ENCODE measurements at places on chromosomes 2 and 18.

DNA sequence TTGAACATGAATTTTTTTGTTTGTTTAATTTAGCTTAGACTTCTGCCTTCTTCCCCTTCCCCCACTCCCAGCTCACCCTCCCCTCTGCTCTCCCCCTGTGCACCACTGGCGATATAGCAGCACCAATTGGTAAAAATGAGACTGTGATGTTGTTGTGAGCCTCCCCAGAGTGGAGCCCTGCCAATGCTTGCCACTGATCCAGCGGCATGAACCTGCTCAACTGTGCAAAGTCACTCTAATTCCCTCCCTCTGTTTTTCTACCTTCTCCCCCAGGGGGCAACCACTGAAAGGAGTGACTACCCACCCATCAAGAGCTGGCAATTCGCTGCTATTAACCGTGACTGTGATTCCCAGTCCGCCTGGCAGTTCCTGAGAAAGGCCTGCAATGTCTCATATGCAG, 30.2 kb downstream of the KLHL14 start:
- H3K27me3 ChIP-seq: no peaks in the 10 kb centered on the region
- no peak for DNase-seq
- H3K27ac ChIP-seq: no peak overlapping the region
- no peak overlapping the region for H3K4me3 ChIP-seq

- no peaks in the 10 kb centered on the region for H3K27me3 ChIP-seq
- no peak overlapping the region for H3K27ac ChIP-seq
- no peak overlapping the region for H3K4me3 ChIP-seq
- DNase-seq: no peak
- H3K4me1 ChIP-seq: no peaks in the 10 kb centered on the region
These were observed 38.2 kb upstream of the LYPD6B start for GRCh38 chr2:149000158-149000938.

- H3K27ac ChIP-seq: peak overlapping the region; percentile 71
- H3K4me1 ChIP-seq: peaks cover 8% of the 10 kb centered on the region
- H3K4me3 ChIP-seq: peak overlapping the region; percentile 50
These were observed 680 bp downstream of the DTNB start for GRCh38 chr2:25672494-25673299.

GRCh38 chr2:100780203-100781008, 39.5 kb upstream of the NPAS2 start:
- no peaks in the 10 kb centered on the region for H3K4me1 ChIP-seq
- no peak overlapping the region for H3K4me3 ChIP-seq
- no peak for DNase-seq
- no peaks in the 10 kb centered on the region for H3K36me3 ChIP-seq
- peaks cover 2% of the 10 kb centered on the region for H3K27me3 ChIP-seq

- no peak for DNase-seq
- H3K4me1 ChIP-seq: peaks cover 10% of the 10 kb centered on the region
- no peak overlapping the region for H3K4me3 ChIP-seq
- no peak overlapping the region for H3K27ac ChIP-seq
- no peaks in the 10 kb centered on the region for H3K27me3 ChIP-seq
- peaks cover 10% of the 10 kb centered on the region for H3K36me3 ChIP-seq
These were observed 4.6 kb downstream of the GTF3C2 start for GRCh38 chr2:27351802-27352598.

DNA sequence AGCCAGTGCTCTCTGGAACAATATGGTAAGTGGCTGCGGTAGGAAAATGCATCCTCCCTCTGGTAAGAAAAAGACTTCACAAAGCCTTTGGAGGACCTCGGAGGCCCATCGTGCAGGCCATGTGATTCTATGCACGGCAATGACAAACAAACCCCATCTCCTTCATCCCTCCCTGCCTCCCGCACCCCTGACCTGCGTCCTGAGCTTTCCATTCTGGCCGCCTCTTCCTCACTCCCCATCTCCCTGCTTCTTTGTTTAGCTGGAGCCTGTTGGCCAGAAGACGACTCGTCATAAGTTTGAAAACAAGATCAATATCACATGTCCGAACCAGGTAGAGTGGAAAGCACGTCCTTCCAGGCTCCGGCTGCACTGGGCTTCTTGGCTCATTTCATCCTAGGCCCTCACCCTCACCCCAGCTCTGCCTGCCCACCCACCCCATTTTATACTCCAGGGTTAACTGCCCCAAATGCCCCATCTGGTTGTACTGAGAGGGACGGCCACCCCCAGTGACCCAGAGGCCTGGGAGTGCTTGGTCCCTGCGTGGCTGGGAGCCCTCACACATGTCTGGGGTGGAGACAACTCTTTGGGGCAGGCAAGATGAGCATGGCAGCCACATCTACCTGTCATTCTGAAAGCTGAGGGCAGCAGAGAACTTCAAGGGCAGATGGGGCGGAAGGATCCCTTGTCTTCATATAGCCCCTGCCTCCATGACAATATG, 94.0 kb downstream of the PLB1 start:
- no peak overlapping the region for H3K27ac ChIP-seq
- peaks cover 3% of the 10 kb centered on the region for H3K4me1 ChIP-seq
- H3K27me3 ChIP-seq: no peaks in the 10 kb centered on the region
- no peak for DNase-seq
- H3K36me3 ChIP-seq: no peaks in the 10 kb centered on the region

DNA sequence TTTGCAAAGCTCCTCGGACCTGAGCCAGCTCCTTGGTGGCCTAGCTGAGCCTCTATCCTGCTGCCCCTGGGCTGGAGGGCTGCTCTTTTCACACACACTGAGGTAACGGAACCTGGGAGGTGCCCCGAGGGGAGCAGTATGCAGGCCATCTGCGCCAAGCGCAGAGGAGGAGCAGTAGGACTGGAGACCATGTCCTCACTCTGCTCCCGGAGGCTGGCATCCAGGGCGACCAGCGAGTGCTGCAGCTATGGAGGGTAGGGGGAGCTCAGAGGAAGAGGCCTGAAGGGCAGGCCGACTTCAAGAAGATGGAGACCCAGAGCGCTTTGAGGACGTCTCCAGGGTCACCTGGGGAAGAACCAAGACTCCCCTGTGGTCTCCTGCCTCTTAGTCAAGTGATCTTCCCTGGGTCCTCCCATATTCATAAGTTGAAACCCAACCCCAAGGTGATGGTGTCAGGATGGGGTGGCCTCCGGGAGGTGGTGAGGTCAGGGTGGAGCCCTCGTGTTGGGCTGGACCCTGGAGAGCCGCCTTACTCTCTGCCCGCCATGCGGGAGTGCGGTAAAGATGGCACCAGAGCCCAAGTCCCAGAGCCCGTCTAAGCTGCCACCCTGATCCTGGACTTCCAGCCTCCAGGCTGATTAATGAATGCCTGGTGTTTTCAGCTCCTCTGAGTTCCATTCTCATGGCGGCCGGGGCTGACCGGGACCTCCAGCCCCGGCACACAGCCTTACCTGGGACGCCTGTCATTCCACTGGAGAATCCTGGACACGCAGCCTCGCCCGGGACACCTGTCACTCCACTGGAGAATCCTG, 160.7 kb downstream of the NDUFA10 start:
- no peaks in the 10 kb centered on the region for H3K27me3 ChIP-seq
- H3K36me3 ChIP-seq: no peaks in the 10 kb centered on the region
- no peak overlapping the region for H3K27ac ChIP-seq
- no peak for DNase-seq
- H3K4me1 ChIP-seq: no peaks in the 10 kb centered on the region

DNA sequence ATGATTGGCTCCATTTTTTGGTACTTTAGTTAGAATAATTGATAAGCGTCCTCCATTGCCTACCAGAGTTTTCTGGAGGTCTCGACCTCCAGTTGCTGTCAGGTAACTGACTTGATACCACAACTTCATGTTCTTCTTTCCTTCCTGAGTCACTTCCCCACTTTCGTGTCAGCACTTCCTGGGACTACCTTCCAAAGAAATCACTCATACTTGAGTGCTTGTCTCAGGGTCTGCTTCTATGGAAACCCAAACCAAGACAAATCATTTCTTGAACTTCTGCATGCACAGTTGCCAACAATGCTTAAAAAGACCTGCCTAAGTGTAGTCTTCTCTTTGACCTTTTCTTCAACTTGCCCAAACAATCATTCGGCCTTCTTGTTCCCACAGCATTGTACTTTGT, 210.3 kb upstream of the ETAA1 start:
- no peaks in the 10 kb centered on the region for H3K4me1 ChIP-seq
- no peaks in the 10 kb centered on the region for H3K36me3 ChIP-seq

GRCh38 chr2:68650645-68651044, 7.3 kb downstream of the PROKR1 start:
- H3K36me3 ChIP-seq: no peaks in the 10 kb centered on the region
- peaks cover 28% of the 10 kb centered on the region for H3K27me3 ChIP-seq
- DNase-seq: no peak
- H3K4me3 ChIP-seq: no peak overlapping the region

- H3K27me3 ChIP-seq: no peaks in the 10 kb centered on the region
- no peak overlapping the region for H3K27ac ChIP-seq
- no peaks in the 10 kb centered on the region for H3K4me1 ChIP-seq
- DNase-seq: no peak
- no peak overlapping the region for H3K4me3 ChIP-seq
These were observed 238.2 kb upstream of the RBBP8 start for GRCh38 chr18:22694954-22695353.

DNA sequence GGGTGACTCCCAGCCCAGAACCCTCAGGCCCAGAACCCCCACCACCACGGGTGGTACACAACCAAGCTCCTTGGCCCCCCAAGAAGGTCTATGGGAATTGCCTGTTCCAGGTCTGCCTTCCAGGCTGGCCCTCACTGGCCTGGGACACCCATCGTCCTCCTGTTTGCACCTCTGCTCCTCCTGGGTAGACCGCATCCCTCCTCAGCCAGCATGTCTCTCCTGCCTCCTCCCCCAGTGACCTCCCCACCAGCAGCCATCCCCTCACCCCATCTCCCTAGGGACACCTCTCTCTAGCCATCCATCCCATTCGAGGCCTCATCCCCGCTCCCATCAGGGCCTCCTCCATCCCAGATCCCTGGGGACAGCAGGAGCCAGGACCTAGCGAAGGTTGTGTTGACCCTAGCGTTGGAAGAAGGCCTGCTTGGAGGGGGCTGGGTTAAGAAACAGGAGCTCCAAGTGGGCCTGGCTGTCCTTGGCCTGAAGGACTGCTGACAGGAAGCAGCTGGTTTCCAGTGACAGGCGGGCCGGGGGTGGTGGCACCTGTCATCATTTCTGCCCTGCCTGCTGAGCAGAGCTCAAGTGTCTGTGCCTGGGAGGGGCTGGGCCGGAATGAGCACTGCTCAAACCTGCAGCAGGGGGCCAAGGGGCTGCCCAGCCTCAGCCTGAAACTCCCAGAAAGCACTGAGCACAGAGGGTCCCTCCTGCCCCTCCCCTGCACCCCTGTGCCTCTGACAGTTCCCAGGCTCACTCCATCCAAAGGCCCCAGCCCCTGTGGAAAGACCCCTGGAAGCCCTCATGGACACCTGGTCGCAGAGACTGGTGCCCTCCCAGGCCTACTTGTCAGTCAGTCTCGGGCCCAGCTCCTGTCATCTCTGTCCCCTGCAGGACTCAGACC, 96.0 kb upstream of the OTOS start:
- H3K4me1 ChIP-seq: peaks cover 4% of the 10 kb centered on the region
- DNase-seq: no peak
- no peaks in the 10 kb centered on the region for H3K36me3 ChIP-seq
- no peaks in the 10 kb centered on the region for H3K27me3 ChIP-seq

DNA sequence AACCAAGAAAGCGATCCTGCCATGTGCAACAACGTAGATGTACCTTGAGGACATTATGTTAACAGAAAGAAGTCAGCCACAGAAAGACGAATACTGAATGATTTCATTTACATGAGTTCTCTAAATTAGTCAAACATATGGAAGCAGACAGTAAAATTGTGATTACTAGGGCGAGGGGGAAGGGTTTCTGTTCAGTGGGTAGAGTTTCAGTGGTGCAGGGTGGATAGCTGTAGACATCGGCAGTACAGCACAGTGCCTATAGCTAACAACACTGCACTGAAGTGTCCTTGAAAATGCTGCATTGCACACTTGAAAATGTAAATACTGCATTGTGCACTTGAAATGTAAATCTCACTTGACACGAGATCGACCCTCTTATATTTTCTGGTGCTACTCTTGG, 275.3 kb downstream of the GALR1 start:
- DNase-seq: no peak
- no peak overlapping the region for H3K27ac ChIP-seq
- H3K36me3 ChIP-seq: no peaks in the 10 kb centered on the region
- H3K4me3 ChIP-seq: no peak overlapping the region
- H3K4me1 ChIP-seq: no peaks in the 10 kb centered on the region

GRCh38 chr2:149692961-149693396, 105.4 kb upstream of the MMADHC start:
- H3K4me3 ChIP-seq: no peak overlapping the region
- DNase-seq: no peak
- H3K27me3 ChIP-seq: no peaks in the 10 kb centered on the region
- H3K27ac ChIP-seq: no peak overlapping the region

GRCh38 chr2:157509744-157510143, 65.9 kb upstream of the CYTIP start:
- no peaks in the 10 kb centered on the region for H3K36me3 ChIP-seq
- H3K27ac ChIP-seq: no peak overlapping the region
- H3K4me1 ChIP-seq: peaks cover 6% of the 10 kb centered on the region
- H3K4me3 ChIP-seq: no peak overlapping the region
- H3K27me3 ChIP-seq: no peaks in the 10 kb centered on the region

- H3K27ac ChIP-seq: no peak overlapping the region
- H3K36me3 ChIP-seq: no peaks in the 10 kb centered on the region
- peaks cover 4% of the 10 kb centered on the region for H3K4me1 ChIP-seq
- no peak for DNase-seq
- no peak overlapping the region for H3K4me3 ChIP-seq
These were observed 147.3 kb downstream of the B3GNT2 start for GRCh38 chr2:62343206-62343605.

DNA sequence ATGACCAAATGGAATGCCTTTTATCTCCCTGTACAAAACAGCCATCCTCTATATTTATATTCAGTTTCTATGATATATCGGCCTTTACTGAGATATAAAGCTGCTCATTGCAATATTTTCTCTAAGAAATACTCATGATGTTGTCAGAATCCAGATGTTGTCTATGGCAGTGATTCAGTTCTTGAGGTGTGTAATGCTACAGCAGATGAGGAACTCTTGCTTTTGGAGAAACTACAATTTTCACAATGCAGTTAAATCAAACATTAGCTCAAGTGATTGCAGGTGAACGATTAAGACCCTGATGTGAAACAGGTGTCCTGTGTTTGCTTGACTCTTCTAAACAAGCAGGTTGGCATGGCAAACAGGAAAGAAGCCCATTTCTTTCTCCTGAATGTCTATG, 256.2 kb upstream of the CDH20 start:
- no peaks in the 10 kb centered on the region for H3K27me3 ChIP-seq
- no peak overlapping the region for H3K4me3 ChIP-seq
- H3K27ac ChIP-seq: no peak overlapping the region
- no peak for DNase-seq
- no peaks in the 10 kb centered on the region for H3K36me3 ChIP-seq
- H3K4me1 ChIP-seq: no peaks in the 10 kb centered on the region

Measured in B cell (primary cell).